ENCODE measurements at places on chromosomes 3 and 15.

DNA sequence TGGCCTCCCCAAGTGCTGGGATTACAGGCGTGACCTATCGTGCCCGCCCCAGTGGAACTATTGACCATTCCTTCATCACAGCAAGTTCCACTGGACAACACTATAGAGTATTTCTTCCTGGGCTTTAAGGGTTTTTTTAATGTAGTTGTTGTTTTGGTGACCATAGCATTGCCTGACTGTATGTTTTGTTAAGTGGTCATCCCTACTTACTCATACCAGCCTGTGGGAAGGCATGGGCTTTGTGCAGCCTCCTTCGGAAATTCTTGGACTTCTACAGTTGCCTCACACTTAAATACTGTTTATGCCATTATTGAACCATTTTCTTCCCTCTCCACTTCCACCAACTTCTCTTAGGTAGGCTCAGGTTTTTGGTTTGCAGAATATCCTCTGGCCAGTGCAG, 19.9 kb upstream of the ALPK3 start:
- DNase-seq = no peak

GRCh38 chr15:92883163-92883875, 16.8 kb upstream of the CHD2 start:
- peak; percentile 53 for DNase-seq

DNA sequence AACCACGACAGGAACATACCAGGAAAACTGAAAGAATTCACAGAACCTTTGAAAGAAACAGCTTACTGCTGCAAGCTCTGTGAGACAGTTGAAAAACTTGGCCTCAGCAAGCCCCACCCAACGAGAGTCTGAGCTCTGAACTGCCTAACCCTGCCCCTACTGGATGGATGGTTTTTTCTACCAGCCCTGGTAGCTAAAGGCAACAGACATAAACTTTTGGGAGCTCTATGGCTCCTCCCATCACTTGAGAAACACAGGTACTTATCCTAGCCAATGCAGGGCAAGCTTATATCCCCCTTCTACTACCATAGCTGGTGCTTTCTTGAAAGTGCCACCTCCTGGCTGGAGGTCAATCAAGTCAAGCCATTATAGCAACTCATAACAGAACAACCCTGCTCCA, 471.8 kb downstream of the GRM7 start:
- DNase-seq = no peak

DNA sequence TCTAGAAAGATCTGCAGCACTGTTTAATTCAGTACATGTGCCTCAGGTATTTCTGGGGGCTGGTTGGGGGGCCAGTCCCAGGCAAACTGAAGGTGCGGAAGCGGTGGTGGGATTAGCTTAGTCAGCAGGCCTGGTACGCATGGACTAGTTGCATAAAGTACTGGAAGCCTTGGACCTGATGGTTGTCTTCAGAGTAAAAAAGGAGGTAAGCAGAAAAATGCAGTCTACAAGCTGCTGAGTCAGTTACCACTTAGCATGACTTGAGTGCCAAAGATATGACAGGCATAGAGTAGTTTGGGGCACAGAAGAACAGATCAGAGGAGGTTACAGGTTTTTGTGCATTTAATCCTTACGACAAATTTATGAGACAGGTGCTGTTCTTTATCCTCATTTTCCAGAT, 19.9 kb upstream of the GOLGA8J start:
- DNase-seq = no peak

DNA sequence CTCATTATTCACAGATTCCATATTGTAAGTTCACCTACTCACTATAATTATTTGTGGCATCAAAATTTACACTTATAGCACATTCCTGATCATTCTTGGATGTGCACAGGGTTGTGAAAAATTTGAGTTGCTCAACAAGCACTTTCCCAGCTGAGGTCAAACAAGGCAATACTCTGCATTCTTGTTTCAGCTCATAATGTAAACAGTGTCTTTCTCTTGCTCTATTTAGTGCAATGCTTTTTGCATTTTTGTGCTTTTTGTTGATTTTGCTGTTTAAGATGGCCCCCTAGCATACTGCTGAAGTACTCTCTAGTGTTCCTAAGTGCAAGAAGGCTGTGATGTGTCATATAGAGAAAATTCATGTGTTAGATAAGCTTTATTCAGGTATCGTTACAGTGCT, 66.7 kb upstream of the TNIK start:
- DNase-seq = no peak

DNA sequence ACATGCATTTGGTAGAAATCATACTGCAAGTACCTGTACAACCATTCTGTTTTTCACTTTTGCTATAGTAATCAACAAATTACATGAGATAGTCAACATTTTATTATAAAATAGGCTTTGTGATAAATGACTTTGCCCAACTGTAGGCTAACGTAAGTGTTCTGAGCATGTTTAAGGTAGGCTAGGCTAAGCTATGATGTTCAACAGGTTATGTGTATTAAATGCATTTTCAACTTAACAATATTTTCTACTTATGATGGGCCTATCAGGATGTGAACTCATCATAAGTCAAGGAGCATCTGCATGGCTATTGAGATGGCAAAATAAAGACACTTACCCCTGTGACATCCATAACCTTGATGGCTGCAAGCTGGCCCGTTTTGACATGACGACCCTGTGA, 201.3 kb upstream of the SLC2A2 start:
- DNase-seq = no peak

- DNase-seq = no peak
Measured at GRCh38 chr3:180626844-180627243, 24.9 kb downstream of the TTC14 start.

- DNase-seq = no peak
Measured at GRCh38 chr15:43104426-43104825, 1.4 kb downstream of the UBR1 start.

DNA sequence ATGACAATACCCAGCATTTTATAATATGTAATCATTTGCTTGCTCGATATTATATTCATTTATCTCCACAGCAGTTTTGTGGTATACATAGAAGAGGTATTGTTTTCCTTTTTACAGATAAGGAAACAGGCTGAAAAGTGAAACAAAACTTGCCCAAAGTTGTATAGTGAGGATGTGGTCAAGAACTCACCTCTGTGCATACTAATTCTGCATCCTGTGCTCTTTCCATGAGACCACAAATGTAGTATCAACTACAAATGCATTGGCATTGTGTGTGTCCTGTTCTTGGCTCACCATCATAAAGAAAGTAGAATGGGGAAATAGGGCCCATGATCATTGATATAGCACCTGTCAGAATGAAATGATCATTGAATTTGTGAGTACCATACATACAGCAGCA, 167.3 kb downstream of the NECTIN3 start:
- peak; percentile 40 for DNase-seq

- DNase-seq = no peak
Measured at GRCh38 chr3:186464424-186465093, 79.6 kb downstream of the CRYGS start.

DNA sequence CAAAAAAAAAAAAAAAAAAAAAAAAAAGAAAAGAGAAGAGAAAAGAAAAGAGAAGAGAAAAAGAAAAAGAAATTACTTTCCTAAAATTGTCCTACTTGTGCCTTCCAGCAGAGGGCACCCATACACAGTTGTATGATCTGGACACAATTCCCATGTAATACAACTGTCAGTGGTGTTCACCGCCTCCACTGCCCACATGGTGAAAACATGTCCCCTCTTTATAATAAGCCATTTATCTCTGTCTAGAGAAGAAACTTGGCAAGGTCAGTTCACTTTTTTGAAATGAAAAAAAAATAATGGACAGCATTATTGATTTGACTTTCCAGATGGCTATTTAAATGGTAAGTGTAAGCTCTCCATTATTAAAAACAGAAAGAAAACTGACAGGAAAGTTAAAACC, 459.4 kb downstream of the GBE1 start:
- DNase-seq = peak; percentile 24

- DNase-seq = no peak
Measured at GRCh38 chr15:80404057-80404760, at the start of gene ARNT2. Gene ARNT2 (plus strand): TSS chr15:80404382. CDS start chr15:80404516, 134 bp downstream.

- DNase-seq = no peak
Measured at GRCh38 chr15:69808756-69809155, 289.0 kb downstream of the TLE3 start.

DNA sequence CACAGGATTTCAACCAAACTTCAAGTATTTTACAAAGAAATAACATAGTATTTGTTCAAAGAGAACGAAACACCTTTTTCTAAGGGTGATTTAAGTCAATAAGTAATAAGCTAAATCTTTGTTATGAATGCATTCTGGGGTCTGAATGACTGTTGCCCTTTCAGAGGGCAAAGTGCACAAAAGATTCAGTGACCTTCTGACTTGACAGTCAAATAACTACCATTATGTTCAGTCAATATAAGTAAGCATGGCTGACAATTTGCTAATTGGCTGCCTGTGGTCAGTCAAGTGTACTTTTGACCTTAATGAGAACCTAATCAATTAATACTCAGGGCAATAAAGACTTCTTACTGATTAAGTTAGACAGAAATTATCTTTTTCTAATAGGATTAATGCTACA, 133.1 kb upstream of the NANOGP8 start:
- no peak for DNase-seq

DNA sequence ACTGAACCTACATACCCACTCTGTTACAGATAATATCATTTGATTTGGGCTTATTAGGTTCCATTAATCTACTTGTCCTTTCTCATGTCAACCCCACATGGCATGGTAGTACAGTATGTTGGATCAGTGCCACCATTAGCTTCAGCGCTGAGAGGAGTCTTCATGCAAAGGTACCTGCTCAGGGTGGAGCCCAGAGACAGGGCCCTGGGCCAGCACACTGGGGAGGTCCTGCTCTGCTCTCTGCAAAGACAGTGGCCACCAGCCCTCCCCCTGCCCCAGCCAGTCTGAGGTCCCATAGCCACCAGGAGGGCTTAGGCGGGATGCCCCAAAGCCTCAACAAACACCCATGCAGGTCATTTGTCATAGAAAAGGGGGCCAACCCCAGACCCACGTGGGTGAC, 71.0 kb downstream of the ATP10A start:
- DNase-seq = no peak

DNA sequence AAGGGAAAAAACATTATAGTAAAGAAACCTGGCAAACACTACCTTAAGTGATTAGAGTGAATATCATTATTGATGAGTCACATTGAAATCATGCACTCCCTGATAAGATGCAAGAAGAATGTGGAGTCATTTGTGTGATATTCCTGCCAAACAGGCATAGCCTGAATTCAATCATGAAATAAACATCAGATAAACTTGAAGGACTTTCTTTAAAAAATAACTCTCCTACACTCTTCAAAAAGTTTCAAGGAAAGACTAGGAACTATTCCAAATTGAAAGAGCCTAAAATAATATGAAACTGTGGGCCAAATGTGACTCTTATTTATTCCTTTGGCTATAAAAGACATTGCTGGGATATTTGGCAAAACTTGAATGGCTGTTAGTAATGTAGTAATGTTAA, 625.7 kb upstream of the LMCD1 start:
- DNase-seq = no peak

DNA sequence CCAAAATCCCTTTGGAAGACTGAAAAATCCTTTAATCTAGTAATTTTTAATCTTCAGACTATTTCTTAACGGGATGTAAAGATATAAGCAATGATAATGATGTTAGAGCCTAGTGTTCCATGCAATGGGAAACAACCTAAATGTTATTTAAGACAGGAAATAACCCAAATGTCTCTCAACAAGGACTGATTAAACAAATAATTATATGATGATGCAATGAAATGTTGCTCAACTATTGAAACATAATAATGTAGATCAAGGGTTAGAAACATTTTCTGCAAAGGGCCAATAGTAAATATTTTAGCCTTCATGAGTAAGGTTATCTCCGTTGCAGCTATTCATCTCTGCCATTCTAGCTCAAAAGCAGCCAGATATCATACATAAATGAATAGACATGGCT, 275.4 kb downstream of the NEK10 start:
- DNase-seq = no peak

DNA sequence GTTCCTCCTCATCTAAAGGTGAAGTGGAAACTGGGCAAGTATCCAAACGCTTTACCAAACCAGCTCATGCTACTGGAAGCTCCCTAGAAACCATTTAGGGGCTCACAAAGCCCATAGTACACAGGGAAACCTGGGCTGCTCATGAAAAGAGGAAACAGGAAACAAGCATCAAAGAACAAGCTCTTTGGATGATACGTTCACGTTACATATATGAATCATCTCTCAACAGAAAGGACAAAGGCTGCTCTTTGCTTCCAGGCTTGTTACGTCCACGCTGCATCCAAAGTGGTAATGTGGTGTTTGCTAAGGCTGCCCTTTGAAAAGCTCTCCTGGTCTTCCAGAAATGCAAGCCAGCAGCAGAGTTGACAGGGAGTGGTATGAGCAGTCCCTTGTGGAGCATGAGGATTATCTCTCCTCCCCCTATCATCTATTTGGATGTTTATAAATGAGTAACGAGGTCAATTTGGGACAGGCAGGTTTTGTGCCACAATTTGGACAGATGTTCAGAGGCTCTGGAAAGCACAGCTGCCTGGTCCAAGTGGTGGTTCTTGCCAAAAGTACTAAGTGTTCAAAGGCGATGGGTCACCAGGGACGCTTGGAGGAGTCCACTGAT, 98.0 kb upstream of the RORA start:
- no peak for DNase-seq

- no peak for DNase-seq
Measured at GRCh38 chr3:186514296-186515002, 29.7 kb downstream of the CRYGS start.

DNA sequence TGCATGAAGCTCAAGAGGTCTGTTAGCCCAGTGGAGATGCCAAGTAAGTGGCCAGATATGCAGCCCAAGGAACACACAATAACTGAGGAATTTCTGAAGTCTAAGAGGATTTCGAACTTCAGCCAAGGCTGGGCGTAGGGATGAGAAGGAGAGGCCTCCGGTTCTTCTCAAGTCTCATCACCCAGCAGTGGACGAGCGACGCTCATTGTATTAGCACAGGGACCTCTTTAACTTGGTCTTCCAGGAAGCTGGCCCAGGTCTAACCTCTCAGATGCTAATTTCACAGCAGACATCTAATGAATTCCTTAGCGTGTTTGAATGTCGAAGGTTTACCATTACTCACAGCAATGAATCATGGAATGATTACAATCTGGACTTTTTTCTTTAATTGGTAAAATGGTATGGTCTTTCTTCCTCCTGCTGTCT, 85.0 kb downstream of the HES1 start:
- DNase-seq = no peak

- no peak for DNase-seq
Measured at GRCh38 chr15:25678500-25678855, 184.6 kb downstream of the ATP10A start.

GRCh38 chr3:11826628-11827265, 19.9 kb downstream of the TAMM41 start:
- no peak for DNase-seq

GRCh38 chr15:59420108-59420507, 17.9 kb upstream of the FAM81A start:
- no peak for DNase-seq

GRCh38 chr15:75022783-75023180, 608 bp upstream of the PPCDC start:
- no peak for DNase-seq

- DNase-seq = no peak
Measured at GRCh38 chr15:41892621-41893421, 1.0 kb downstream of the SPTBN5 start.

GRCh38 chr3:42023380-42023779, 61.5 kb upstream of the ULK4 start:
- DNase-seq = no peak

- DNase-seq = no peak
Measured at GRCh38 chr15:72782274-72783003, 1.1 kb downstream of the ADPGK start.
